Stimulated activated CD4-positive, alpha-beta T cell treated with anti-CD3 and anti-CD28 coated beads, Interleukin-15, amount 100 ng/mL, for 24 hours (primary cell): ENCODE measurements at places on chromosomes 5 and 9.

DNA sequence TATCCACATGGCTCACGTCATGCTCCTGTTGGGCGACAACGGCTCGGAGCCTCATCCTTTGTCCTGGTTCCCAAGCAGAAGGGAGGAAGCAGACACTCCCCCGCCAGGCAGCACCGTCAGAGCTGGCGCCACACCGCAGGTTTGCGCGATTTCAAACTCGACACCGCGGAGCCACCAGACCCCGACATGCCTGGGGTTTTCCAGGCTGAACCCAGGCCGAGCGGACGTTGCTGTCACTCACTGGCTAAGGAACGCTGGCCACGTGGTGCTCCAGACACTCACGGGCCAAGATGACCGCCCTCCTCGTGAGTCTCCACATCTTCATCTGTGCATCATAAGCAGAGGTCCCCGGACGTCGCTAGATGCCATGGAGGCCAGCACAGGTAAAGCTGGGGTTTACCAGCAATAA is 9.0 kb downstream of the TERT start:
- DNase-seq: no peak

- no peak for DNase-seq
These were observed 9.4 kb downstream of the SLC38A9 start for GRCh38 chr5:55702598-55703345.

- DNase-seq: no peak
These were observed 28.1 kb downstream of the NIPBL start for GRCh38 chr5:36904677-36905076.

DNA sequence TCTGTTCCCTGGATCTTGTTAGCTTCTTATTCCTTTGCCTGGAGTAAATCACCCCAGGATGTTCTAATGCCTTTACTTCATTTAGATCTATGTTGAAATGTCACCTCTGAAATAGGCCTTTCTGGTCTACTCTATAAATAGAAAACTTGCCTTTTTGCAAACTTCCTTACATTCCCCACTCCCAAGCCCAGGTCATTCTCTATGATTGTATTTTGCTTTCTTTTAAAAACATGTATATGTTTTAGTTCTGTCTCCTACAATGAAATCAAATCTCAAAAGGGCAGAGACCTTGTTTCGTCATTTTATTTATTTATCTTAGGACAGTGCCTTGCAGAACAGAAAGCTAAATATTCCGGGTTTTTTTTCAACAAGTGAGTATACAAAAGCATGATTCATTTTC is 1657.7 kb upstream of the C9orf72 start:
- DNase-seq: no peak

DNA sequence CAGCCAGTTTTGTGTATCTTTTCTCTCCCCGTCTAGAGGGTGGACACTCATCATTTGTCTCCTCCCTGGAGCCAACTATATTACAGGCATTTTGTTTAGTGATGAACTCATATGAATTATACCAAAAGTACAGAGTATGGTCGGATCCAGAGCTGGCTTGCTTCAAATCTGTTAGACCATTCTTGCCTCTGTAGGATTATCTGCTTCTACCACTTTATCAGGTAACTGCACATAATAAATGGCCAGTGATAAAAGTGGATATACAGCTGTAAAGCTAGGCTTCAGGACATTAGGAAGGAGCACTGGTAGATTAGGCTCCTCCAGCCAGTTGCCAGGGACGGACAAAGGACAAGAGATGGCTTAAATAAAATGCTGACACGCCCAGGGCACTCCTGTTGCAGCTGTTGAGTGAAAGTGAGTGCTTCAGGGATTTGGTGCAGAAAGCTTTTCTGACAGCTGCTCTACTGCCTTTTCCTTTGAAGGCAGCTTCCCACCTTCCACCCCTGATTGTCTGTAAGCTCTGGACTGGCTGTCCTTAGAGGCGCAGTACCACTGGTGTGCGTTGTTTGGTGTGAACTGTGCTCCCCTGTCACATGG is 259.2 kb downstream of the PDZD2 start:
- no peak for DNase-seq

DNA sequence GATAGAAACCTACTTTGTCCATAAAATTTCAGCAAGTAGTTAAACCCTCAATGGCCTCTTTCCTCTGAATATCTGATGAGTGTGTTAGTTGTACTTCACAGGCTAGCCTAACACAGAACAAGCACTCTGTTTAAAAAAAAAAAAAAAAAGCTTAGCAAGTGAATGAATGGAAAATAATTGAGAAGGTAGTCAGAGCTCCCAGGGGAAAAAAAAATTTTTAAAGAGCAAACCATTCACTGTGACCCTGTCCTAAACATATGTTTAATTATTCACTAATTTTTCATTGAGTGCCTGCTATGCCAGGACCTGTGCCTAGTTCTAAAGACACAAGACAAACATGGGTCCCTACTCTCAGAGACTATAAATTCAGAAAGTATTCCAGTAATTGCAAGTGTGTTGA is 69.3 kb downstream of the SH3RF2 start:
- no peak for DNase-seq

DNA sequence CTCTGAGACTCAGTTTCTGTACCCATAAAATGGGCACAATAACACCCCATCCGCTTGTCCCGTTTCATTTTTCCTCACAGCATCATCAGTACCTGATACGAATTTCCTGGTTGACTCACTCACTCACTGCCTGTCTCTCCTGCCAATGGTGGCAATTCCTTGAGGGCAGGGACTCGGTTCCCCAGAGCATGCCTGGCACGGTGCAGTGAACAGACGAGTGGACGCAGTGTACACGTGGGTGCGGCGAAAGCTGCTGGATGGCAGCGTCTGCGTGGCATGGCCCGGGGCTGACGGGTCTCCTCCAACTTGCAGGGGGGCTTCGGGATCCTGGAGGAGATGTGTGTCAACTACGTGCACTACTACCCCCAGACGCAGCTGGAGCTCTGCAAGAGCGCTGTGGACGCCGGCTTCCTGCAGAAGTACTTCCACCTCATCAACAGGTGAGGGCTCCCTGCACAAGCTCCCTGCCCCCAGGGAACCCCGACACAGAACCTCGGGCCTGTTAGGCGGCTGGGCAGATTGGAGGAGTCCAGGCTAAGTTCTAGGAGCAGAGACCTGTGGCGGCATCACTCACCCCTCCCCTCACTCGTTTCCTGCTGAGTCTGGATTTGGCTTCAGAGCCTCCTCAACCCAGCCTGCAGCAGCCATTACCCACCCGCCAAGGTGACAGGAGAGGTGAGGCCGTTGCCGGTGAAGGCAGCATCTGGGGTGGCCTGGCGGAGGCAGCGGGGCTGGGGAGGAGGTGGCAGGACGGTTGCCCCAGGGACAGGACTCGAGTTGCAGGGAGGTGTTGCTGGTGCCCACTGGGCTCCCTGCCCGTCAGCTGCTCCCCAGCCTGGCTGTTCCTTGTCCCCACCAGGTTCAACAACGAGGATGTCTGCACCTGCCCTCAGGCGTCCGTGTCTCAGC is 20.3 kb downstream of the DBH start:
- peak; percentile 35 for DNase-seq

DNA sequence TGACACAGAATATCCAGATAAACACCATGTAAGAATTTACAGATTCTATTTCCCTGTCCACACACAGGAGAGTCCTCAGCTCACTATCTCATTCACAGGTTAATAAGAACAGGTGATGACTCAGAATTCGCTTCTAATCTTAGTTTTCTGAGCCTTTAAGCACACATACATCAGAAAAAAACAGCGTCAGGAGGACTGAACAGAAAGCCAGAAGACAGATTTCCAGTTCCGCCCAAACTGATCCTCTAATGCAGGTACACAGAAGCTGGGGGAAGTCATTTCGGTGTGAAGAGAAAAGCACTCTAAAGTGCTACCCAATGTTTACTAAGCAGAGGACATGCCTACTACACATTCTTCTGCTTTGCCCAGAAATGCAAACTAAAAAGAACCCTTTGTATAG is 1.6 kb downstream of the CEMIP2 start:
- DNase-seq: peak; percentile 33

GRCh38 chr5:978054-978453 is 30.5 kb upstream of the NKD2 start:
- DNase-seq: no peak

DNA sequence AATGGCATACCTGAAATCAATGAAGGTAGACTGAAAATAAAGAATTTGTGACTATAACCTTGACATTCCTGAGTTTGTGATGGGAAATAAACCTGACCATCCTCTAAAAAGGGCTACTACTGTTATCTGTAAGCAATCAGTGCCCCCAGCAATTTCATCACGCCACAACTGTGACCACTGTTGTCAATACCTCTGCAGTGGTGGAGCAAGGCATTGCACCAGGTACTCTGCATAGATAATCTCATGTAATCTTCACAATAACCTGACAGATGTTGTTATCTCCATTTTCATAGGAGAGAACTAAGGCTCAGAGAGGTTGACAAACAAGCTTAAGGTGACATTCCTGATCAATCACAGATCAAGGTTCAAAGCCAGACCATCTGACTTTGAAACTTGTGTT is 38.5 kb upstream of the FRRS1L start:
- no peak for DNase-seq

- DNase-seq: no peak
These were observed 1621.2 kb downstream of the MAT2B start for GRCh38 chr5:165126598-165126997.

GRCh38 chr5:150789943-150790611 is 11.5 kb downstream of the SMIM3 start:
- peak; percentile 81 for DNase-seq

DNA sequence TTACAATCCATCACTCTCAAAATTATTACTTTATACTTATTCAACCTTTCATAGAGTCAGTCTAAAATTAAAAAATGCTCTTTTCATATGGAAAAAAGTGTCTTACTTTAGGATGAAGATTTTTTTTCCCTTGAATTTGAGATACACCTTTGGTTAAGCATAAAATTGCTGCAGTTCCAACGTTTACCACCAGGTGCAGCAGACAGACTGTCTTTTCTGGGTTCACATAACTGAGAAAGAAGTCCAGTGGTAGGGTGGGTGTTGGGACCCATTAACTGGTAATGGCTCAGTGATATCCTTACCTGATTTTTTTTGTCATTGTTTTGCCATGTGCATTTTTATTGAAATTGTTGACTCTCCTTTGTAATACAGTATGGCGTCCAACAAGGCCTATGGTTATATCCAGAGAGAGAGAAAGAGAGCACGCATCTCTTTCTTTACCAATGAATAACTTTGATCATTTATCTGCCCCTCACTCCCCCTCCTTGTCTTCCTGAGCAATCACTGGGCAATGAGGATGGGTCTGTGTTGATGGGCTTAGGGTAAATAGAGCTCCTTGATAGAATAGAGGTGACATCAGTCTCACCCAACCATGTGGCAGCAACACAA is 98.4 kb downstream of the FBXL7 start:
- DNase-seq: peak; percentile 15

DNA sequence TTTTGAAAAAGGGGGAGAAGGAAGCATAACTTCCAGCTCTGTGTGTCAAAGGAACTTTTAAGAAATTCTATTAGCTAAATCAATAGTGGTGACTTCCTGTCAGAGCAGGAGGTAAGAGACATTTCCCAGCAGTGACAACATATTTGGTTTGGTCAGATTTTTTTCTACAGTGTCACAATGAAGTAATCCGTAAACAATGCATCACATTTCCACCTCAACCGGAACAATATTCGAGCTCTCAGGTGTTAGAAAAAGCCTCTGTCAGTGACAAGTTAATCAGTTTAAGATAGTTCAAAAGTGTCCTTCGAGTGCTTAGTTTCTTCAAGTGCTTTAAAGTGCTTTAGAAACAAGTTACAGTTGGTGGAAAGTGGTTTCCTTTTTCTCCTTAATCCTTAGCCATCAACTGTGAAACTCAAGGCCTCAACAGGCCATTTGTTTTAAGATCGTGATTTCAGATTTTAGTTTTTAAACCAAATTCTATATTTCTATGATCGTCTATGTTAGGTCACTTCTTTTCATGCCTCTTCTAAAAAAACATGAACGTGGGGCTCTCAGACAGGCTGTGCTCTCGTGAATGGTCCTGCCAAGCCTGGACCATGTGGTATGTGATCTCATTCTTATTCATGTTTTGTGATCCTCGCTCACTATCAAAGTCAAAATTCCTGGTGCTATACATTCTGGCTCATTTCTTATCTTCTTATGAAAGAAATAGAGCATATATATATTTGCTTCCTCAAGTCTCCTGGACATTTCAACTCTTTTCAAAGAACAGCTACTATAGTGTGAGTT is 181.9 kb upstream of the HMHB1 start:
- no peak for DNase-seq

DNA sequence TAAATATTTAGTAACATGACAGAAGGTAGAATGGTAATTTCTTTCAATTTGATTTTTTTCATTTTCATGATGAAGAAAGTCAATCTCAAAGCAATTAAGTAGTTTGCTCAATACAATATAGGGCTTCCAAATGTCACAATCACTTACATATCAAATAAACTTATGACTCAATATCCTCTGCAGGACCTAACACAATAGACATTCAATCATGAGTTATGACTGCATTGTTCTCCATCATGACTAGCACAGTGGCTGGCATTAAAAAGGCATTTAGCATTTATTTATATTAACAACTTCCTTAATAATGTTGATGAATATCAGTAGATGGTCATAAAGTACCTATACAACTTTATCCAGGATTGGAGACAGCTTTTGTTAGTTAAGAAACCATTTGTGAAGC is 1499.6 kb downstream of the EFNA5 start:
- no peak for DNase-seq

- DNase-seq: no peak
These were observed 757 bp downstream of the ZBED3 start for GRCh38 chr5:77086368-77086688.

DNA sequence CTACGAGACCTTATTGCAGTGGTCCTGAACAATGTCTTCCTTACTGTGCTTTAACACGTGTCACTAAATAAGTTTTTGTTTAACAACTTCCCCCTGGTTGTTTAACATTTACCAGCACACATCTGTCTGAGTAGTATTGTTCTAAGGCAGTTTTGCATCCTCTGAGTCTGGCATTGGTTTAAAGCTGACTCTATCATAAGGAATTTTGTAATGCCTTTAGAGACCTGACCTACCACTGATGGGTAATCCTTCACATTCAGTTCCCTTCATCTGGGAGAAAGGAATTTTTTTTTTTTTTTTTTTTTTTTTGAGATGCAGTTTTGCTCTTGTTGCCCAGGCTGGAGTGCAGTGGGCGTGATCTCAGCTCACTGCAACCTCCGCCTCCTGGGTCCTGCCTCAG is 20.0 kb upstream of the PCAT7 start:
- no peak for DNase-seq

DNA sequence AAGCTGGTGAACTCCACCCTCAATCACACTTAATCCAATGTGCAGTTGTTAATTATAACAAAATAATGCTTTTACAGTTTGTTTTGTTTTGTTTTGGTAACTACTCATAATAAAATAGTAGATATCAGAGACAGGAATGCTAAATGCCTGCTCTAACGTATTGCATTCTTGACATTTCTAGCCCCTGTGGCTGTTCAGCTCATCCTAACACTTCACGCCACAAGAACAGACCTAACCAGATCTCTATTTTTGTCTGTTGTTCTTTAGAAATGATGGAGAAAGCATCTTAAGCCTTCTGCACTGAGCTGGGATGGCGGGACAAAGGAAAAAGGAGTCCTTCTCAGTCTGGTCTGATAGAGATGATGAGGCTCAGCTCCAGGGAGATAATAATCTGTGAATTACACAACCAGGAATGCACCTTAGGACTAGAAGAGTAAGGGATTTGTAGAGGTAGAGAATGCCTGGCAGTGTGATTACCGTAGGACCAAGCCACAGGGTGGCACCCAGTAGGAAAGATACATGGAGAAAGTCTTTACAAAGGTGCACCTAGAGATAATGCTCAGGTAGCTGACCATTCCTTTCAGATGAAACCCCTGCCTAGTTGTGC is 628.8 kb downstream of the PDE4D start:
- no peak for DNase-seq
